ENCODE measurements at places on chromosomes 3 and 15.

DNA sequence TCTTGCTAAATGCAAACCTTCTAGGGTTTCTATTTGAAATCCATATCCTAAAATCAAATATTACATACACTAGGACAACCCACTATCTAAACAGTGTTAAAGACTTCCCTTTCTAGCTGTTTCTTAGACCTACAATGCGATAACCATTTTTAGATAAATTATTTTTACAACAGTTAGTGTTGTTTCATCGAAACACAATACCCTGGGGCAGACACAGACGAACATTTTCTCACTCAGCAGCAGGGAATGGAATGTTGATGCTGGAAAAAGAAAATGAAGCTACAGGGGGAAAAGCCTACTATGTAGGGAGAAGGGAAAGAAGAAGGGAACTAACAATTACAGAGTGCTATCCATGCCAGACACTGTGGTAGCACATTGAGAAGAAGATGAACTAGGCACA lies 6.0 kb upstream of the HERC1 start:
- no peak for DNase-seq

DNA sequence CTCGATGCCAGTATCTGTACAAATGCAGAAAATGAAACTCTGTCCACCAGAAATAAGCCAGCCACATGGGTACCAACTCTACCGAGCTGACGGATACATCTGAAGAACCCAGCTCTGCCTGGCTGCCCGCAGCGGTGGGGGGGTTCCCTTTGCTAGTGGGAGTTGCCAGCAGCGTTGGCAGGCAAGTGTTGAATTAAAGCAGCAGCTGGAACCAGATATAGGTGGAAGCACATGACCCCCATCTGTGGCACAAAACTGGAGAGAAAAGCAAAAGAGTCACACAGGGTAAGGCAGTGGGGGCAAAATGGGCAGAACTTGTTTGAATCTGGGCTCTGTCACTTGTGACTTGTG lies 17.9 kb downstream of the CRYGS start:
- no peak for DNase-seq

GRCh38 chr3:30676424-30677346 lies 70.3 kb downstream of the TGFBR2 start:
- DNase-seq = no peak

GRCh38 chr3:64832098-64832497 lies 144.3 kb upstream of the ADAMTS9 start:
- DNase-seq = no peak

DNA sequence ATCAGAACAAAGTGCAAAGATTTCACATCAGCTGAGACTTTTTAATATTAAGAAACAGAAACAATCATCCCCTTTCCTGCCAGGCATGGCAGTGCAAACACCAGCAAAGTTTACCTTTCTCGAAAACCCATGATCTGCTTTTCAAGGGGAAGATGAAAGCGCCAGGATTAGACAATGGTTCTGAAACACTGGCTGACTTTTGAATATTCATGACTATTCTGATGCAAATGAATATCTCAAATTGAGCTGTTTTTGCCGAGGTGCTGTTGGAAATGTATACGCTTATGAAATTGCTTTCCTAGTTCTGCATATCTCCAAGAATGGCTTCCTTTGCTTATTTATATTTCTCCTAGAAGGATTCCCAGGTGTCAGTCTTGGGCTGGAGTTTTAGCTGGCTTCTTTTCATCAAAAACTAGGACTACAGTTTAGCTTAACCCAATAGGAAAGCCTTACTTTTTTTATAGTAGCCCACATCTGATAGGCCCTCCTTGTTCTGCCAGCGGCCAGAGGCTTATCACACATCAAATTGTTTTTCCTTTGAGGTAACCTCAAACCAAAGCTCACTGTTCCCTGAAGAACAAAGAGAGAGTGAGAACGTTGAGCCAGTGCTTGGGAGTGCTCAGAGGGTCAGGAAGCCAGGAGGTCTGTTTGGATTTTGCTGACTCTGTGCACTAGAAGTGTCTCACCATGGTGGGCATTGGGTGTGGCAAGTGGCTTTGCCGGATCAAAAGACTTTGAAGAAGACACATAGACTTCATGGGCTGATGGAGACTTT lies 74.0 kb upstream of the PLCL2 start:
- no peak for DNase-seq

GRCh38 chr15:60086681-60087429 lies 82.7 kb downstream of the FOXB1 start:
- no peak for DNase-seq
